ENCODE measurements at places on chromosomes 5 and 9.
A peak's percentile ranks its signal among the peaks of the same experiment; 100 is the strongest.

DNA sequence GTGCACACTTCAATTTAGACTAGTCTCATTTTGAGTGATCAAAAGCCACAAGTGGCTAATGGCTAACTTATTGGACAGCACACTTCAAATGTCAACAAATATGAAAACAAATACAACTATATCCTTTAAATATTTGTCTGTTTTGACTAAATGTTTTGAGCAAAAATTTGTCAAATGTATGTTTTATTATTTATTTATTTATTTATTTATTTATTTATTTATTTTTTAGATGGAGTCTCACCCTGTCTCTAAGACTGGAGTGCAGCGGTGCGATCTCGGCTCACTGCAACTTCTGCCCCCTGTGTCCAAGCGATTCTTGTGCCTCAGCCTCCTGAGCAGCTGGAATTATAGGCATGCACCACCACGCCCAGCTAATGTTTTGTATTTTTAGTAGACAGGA lies 1392.1 kb upstream of the WWC1 start:
- DNase-seq, result no peak

- DNase-seq, result no peak
Observed at GRCh38 chr5:141821430-141821925, 56.7 kb downstream of the PCDH1 start.

DNA sequence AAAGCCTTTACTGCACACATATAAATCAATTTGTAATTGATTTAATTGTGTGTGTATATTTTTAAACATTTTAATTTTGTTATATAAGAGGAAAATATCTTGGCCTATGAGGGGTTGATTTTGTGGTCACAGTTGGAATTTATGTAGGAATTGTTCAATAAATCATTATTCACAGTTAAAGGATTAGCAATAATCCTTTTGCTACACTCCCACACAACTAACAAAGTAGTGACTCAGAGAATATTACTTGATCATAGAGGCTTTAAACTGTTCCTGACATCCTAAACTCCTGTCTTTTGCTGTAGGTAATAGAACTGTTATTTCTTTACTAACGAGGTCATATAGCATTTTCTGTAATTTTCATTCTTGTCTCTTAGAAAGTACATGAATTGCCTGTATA lies 95.5 kb downstream of the ZCCHC7 start:
- no peak for DNase-seq

DNA sequence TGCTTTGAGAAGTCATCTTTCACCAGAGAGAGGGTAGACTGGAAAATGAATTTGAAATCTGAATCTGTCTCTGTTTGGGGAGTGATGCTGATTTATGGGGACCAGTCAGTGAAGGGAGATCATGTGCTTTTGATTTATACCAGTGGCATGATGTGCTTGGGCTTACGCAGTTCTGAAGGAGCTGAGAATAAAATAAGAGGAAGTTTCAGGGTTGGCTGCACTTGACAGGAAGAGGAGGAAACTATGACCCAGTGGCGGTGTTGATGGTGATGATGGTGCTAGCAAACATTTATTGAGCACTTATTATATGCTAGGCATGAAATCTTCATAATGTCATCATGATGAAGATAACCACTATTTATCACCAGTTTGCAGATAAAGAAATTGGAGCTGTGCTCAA lies 136.4 kb upstream of the GLRA1 start:
- no peak for DNase-seq

- no peak for DNase-seq
Observed at GRCh38 chr5:17461793-17462192, 36.2 kb upstream of the TAF11L2 start.

DNA sequence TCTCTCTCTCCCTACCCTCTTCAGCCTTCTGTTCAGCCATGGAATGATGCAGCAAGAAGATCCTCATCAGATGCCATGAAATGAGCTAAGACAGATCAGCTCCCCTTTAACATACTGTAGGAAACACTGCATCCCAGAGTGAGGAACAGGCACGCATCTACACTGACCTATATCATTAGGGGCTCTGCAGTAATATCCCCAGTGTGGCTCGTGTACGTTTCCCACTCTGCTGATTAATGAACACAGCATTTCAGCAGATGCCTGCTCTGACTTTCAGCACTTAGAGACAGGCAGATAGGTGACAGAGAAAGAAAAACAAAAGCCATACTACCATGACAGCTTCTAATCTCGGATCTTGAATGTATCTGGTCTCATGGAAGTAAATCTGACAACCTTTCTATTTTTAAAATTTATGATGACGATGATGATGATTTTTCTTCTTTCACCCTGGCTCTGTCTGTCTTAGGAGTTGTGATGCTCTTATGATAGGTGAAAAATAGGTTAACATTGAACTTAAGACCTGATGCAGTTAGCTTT lies 750.3 kb downstream of the CDH12 start:
- DNase-seq, result no peak

DNA sequence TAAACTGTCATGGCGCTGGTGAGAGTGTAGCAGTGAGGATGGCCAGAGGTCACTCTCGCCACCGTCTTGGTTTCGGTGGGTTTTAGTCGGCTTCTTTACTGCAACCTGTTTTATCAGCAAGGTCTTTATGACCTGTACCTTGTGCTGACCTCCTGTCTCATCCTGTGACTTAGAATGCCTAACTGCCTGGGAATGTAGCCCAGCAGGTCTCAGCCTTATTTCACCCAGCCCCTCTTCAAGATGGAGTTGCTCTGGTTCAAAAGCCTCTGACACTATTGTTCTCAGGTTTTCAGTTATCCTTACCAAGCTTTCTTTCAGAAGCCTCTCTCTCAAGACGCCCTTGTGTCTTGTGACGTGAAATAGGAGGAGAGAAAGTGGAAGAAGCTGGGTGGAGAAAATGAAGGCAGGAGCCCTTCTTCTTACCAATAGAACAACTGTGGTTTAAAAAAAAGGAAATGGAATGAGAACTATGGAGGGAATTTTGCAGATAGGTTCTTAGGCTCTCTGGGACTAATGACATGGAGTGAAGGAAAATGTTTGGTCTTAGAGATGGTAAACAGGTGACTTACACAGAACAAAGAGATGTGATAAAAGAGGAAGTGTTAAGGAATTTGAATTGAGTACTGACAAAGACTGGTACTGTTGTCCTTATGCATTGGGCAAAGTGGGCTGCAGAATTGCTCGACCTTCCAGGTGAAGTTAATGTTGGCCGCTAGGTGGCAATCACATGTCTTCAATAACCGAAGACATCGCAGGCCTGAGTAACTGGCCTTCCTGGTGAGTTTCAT lies 133.3 kb upstream of the RAI14 start:
- peak; percentile 20 for DNase-seq

- no peak for DNase-seq
Observed at GRCh38 chr9:977838-978830, 1.7 kb downstream of the DMRT3 start.

GRCh38 chr5:112068593-112068992 lies 311.6 kb upstream of the NREP start:
- DNase-seq, result no peak

- DNase-seq, result no peak
Observed at GRCh38 chr9:78746010-78746409, 449.1 kb downstream of the PSAT1 start.

DNA sequence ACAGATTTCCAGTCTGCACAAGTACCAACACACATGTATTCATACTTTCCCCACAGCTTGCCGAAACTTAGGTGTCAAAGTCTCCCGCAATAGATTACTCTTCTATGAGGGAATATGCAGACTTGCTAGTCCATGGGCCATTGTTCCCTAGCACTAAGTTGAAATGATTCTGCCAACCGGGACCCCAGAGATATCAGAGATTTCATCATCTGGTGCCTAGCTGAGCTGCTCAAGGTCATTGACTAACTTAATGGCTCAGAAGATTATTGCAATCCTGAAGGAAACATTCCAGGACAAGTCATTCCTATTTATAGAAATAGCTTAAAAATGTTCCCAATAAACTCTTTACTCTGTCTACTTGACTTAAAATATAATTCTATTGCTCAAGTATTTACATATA lies 202.6 kb downstream of the PIK3R1 start:
- DNase-seq, result no peak

GRCh38 chr5:55440188-55440646 lies 94.5 kb downstream of the PLPP1 start:
- no peak for DNase-seq

GRCh38 chr5:161691911-161692310 lies 6.4 kb downstream of the GABRA6 start:
- DNase-seq, result no peak

- DNase-seq, result no peak
Observed at GRCh38 chr9:98532574-98532973, 176.2 kb downstream of the GABBR2 start.

- no peak for DNase-seq
Observed at GRCh38 chr5:60529001-60529400, 171.0 kb downstream of the DEPDC1B start.

- DNase-seq, result no peak
Observed at GRCh38 chr9:79565245-79565644, 6.5 kb upstream of the TLE4 start.

DNA sequence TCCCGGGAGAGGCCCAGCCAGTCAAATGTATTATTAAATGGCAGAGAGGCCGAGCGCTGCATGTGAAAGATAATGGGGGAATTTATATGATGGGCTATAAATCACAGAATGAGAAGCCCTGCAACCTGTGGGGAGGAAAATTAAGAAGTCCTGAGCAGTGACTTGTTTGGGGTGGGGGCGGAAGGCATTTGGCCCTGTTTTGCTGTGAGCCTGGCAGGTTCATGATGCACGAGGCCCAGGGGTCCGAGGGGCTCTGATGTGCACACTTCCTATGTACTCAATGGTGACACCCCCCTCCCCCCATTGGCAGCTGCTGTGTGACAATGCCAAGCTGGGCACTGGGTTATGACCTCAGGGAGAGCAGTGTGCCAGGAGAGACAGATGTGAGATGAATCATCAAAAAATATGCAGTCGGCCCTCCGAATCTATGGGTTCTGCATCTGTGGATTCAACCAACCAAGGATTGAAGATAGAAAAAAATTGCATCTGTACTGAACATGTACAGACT lies 13.7 kb upstream of the DAB2IP start:
- DNase-seq, result no peak

GRCh38 chr9:34512131-34513078 lies 10.4 kb downstream of the ENHO start:
- no peak for DNase-seq

DNA sequence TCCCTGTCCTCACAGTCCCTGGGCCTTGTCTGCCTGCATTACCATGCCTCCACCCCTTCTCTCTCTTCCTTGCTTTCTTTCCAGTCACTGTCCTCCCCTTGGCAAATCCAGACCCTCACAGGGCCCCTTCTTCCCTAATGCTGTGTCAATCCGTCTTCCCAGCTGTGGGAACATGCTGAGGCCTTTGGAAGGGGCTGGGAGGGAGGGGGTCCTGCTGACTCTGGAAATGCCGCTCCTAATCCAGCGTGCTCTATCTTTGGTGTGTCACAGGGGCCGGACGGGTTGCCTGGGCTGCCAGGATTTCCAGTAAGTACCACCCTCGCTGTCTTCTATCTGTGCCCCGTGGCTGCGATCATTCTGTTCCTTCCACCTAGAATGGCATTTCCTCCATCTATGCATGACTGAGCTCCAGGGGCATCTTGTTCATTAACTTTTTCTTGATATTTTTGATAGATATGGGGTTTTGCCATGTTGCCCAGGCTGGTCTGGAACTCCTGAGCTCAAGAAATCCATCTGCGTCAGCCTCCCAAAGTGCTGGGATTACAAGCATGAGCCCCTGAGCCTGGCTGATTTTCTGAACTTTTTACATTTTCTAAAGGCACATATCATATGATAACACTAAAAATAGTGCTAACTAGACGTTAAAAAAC lies 64.5 kb upstream of the TGFBR1 start:
- DNase-seq, result no peak

GRCh38 chr5:168364151-168364661 lies 72.8 kb downstream of the WWC1 start:
- DNase-seq, result no peak

- no peak for DNase-seq
Observed at GRCh38 chr5:118378959-118379358, 609.4 kb downstream of the DTWD2 start.

DNA sequence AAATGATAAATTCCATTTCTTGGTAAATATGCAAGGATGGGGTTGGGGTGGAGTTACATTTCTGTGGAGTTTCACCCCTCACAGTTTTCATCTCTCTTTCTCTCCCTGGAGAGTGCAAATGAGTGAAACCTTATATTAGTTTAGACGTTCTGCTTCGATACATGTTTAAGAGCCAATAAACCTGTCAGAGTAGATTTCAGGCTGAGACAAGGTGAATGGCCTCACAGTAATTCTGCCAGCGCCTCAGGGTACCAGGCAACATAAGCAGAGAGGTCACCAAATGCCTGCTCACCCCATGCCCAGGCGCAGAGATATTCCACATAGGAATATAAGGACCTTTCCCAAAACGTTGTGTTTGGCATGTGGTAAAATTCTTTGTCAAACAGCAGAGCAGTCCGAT lies 154.9 kb upstream of the VLDLR start:
- DNase-seq, result no peak

DNA sequence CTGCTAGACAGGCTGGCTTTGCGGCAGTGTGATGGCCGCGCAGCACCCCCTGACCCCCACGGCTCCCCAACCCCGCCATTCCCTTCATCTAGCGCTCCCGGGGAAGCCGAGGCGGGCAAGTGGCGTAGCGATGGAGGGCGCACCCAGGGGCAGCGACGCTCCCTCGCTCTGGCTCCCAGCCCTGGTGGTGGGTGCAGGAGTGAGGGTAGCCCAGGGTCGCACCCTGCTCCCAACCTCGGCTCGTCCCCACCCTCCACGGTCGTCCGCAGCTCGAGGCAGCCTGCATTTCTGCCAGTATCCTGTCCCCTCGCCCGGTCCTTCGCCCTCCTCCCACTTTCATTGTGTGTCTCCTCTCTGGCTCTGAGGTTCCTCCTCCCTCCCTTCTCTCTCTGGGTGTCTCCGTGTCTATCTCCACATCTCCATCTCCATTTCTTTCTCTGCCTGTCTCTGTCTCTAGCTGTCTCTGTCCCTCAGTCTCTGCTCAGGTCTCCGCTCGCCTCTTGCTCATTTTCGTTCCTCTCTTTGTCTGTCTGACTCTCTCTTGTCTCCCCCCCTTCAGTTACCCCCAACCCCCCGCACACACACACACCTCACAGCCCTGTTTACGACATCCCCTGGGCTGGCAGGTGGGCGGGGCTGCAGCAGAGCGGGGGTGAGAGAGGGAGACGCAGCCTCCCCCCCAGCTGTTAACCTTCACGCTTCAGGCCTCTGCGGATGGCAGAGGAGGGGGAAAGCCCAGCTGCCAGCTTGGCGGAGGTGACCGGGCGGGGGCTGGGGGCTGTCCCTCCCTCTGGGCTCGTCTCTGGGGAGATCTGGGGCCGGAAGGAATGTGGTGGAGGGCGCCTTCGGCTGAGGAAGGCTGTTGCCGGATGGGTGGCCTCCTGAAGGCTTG lies 48.7 kb upstream of the PSD2 start:
- DNase-seq, result peak; percentile 50
